ENCODE measurements at places on chromosomes 16 and 17. TPM values are rescaled to one million over a fixed set of nuclear protein-coding genes. Genes with fewer than 3 reads are reported as not detected.

DNA sequence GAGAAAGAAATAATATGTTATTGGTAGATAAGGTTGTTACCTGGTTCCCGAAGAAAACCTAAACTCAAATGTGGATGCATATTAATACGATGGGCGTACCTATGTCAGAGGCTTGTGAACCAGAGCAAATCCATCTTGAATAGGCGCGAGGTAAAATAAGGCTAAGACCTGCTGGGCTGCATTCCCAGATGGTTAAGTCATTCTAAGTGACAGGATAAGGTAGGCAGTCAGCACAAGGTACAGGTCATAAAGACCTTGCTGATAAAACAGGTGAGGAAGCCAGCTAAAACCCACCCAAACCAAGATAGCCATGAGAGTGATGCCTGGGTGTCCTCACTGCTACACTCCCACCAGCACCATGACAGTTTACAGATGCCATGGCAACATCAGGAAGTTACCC, 1400.1 kb downstream of the CDH8 start:
- DNase-seq: no peak
- no peak overlapping the region for H3K4me3 ChIP-seq
- no peaks in the 10 kb centered on the region for H3K4me1 ChIP-seq
- no peaks in the 10 kb centered on the region for H3K27me3 ChIP-seq
- H3K27ac ChIP-seq: no peak overlapping the region

- no peak for DNase-seq
- no peak overlapping the region for H3K27ac ChIP-seq
- peaks cover 7% of the 10 kb centered on the region for H3K27me3 ChIP-seq
- no peaks in the 10 kb centered on the region for H3K4me1 ChIP-seq
These were observed 86.2 kb upstream of the ZNF469 start for GRCh38 chr16:88296437-88297177.

DNA sequence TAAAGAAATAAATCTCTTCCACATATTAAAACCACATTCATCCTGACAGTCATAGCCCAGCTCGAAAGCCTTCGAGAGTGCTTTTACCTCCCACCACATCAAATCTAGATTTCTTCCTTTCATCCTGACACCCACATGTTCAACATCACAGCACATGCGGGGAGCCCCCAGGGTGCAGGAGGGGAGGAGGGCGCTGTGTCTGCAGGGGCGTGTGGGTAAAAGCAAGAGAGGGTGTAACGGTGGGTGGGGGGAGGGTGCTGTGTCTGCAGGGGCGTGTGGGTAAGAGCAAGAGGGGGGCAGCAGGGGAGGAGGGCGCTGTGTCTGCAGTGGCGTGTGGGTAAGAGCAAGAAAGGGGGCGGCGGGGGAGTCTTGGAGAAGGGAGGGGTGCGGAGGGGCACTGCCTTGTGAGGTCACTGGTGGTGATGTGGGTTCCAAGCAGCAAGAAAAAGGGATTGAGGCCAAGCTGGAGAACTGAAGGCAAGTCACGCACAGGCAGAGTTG, 34.7 kb downstream of the ADCY9 start:
- H3K27ac ChIP-seq: no peak overlapping the region
- peaks cover 3% of the 10 kb centered on the region for H3K27me3 ChIP-seq
- H3K4me1 ChIP-seq: peaks cover 48% of the 10 kb centered on the region
- peak; percentile 75 for DNase-seq
- H3K36me3 ChIP-seq: peaks cover 9% of the 10 kb centered on the region
- H3K4me3 ChIP-seq: peak overlapping the region; percentile 48

- peaks cover 14% of the 10 kb centered on the region for H3K4me1 ChIP-seq
- peaks cover 12% of the 10 kb centered on the region for H3K36me3 ChIP-seq
These were observed 80.0 kb downstream of the USP32 start for GRCh38 chr17:60311936-60312335.

DNA sequence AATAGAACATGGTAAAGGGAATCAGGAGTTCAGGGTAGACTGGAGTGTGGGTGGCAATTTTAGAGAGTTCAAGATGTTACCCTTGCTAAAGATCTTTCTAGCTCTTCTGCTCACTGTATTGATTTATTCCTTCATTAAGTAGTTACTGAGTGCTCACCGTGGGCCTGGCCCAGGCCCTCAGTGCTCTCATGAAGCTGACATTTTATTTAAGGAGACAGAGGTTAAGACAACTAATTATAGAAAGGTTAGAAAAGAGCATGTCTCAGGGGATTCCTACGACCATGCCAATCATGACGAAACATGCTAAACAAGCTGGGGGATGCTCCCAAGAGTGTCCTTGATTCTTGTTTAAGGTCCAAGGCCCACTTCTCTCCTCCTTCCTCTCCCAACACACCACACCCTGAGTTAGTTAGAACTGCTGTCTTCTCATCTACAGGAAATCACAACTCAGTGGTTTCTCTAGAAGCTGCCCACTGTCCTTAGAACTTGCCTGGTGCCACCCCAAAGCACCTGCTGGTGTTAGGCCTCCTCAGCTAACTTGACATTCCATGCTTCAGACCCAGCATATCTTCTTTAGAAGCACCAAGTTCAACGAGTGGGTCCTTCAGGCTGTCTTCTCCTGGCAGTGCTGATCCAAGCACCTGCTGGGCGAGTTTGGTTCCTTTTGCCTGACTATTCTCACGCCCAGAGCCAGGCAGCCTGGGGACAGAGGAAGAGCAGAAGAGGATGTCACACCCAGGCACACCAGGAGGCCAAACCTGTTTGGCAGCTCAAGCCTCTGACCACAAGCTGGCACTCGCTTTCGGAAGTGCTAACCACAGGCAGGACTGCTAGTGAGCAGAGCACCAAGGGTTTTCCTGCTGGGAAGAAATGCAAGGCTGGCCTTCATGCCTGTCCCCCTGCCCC, 79.0 kb downstream of the GAS7 start:
- peaks cover 68% of the 10 kb centered on the region for H3K4me1 ChIP-seq
- no peaks in the 10 kb centered on the region for H3K36me3 ChIP-seq
- DNase-seq: peak; percentile 26
- H3K27me3 ChIP-seq: no peaks in the 10 kb centered on the region
- peak overlapping the region; percentile 75 for H3K27ac ChIP-seq
- no peak overlapping the region for H3K4me3 ChIP-seq

DNA sequence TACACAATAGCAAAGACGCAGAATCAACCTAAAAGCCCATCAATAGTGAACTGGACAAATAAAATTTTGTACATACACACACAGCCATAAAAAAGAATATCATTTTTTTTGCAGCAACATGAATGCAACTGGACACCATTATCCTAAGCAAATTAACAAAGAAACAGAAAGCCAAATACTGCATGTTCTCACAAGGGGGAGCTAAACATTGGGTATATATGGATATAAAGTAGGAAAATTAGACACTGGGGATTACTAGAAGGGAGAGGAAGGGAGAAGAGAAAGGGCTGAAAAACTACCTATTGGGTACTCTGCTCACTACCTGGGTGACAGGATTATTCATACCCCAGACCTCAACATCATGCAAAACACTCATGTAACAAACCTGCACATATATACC, 28.2 kb downstream of the ADAMTS18 start:
- no peak overlapping the region for H3K27ac ChIP-seq
- no peak for DNase-seq
- no peak overlapping the region for H3K4me3 ChIP-seq
- H3K27me3 ChIP-seq: peaks cover 5% of the 10 kb centered on the region
- H3K36me3 ChIP-seq: no peaks in the 10 kb centered on the region

GRCh38 chr17:418421-418751, 65.8 kb upstream of the RPH3AL start:
- peaks cover 56% of the 10 kb centered on the region for H3K4me1 ChIP-seq
- peaks cover 4% of the 10 kb centered on the region for H3K36me3 ChIP-seq
- no peaks in the 10 kb centered on the region for H3K27me3 ChIP-seq
- peak; percentile 82 for DNase-seq
- peak overlapping the region; percentile 98 for H3K27ac ChIP-seq

The CPNE7 gene
- total RNA-seq: 8.5 TPM

The MMP15 gene
- 0.25 TPM for total RNA-seq

DNA sequence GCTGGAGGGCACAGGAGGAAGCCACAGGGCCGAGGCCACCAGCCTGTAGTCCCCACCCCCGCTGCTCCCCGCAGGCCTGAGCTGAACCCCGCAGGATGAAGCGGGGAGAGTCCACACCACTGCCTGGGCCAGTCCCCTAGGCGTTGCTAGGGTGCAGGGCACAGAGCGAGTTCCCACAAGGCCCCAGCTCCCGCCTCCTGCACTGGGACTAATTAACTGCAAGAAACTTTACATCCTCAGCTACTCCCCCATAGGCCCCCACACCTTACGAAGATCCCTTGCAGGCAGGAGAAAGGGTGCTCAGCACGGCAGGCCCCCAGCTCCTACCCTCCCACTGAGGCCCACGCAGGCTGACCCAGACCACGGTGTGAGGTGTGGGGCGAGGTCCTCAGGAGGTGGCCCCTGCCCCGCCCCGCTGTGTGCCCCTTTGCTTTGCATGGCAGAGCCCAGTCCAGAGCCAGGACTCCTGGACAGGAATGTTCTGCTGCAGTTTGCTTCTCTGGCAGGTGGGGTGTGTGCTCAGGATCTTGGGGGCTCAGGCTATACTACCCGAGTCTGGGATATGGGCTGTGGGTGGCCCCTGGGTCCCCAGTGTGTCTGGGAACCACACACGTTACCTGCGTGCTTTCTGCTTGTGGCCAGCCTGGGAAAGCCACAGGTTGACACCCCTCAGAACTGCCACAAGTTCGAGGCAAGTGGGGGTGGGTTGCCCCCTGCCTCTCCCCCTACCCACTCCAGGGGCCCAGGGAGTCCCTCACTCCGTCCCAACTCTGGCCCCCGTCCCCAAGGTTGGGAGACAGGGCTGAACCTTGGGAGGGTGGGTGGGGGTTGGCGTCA, 1.2 kb downstream of the GNG13 start:
- no peak overlapping the region for H3K27ac ChIP-seq
- peaks cover 2% of the 10 kb centered on the region for H3K4me1 ChIP-seq
- H3K27me3 ChIP-seq: peaks cover 3% of the 10 kb centered on the region
- H3K4me3 ChIP-seq: no peak overlapping the region

DNA sequence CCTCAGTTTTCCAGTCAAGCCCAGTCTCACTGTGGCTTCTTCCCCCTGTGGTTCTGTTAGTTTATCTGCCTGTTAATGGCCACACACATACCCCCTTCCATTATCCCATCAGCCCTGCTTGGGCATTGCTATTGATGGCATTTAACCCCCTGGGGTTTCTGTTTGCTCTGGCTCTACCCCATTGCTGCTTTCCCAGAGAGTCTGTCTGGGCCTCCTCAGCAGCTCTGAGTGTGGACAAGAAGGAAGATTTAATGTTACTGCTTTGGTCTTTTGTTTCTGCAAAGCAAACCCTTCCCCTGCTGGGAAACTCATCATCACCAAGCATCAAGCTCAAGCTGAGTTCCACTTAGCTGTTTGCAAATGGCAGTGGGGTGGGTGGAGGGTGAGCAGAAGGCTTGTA, 162.7 kb downstream of the CCT6B start:
- H3K27me3 ChIP-seq: peaks cover 6% of the 10 kb centered on the region
- DNase-seq: no peak
- no peaks in the 10 kb centered on the region for H3K36me3 ChIP-seq

The EVPLL gene
- not detected for total RNA-seq

- no peak overlapping the region for H3K27ac ChIP-seq
- peaks cover 17% of the 10 kb centered on the region for H3K36me3 ChIP-seq
- peak; percentile 37 for DNase-seq
- H3K4me3 ChIP-seq: peak overlapping the region; percentile 94
- peaks cover 22% of the 10 kb centered on the region for H3K4me1 ChIP-seq
These were observed 1.4 kb downstream of the VKORC1 start for GRCh38 chr16:31093132-31093703.

GRCh38 chr16:67430977-67431774, at the start of gene HSD11B2:
TSS of gene HSD11B2 (plus strand) at chr16:67431121. CDS start at chr16:67431249, 128 bp downstream.
- H3K27me3 ChIP-seq: peaks cover 36% of the 10 kb centered on the region
- peak within 1 kb of the TSS; percentile 63 for H3K27ac ChIP-seq
- peaks cover 7% of the 10 kb centered on the region for H3K4me1 ChIP-seq
- H3K4me3 ChIP-seq: peak within 1 kb of the TSS; percentile 77

The MEIOB gene
- total RNA-seq: 0.40 TPM
